ENCODE measurements at places on chromosomes 16 and 17.
A peak's percentile ranks its signal among the peaks of the same experiment; 100 is the strongest.

GRCh38 chr17:72514891-72515290 is 394.1 kb downstream of the SOX9 start:
- DNase-seq: no peak

DNA sequence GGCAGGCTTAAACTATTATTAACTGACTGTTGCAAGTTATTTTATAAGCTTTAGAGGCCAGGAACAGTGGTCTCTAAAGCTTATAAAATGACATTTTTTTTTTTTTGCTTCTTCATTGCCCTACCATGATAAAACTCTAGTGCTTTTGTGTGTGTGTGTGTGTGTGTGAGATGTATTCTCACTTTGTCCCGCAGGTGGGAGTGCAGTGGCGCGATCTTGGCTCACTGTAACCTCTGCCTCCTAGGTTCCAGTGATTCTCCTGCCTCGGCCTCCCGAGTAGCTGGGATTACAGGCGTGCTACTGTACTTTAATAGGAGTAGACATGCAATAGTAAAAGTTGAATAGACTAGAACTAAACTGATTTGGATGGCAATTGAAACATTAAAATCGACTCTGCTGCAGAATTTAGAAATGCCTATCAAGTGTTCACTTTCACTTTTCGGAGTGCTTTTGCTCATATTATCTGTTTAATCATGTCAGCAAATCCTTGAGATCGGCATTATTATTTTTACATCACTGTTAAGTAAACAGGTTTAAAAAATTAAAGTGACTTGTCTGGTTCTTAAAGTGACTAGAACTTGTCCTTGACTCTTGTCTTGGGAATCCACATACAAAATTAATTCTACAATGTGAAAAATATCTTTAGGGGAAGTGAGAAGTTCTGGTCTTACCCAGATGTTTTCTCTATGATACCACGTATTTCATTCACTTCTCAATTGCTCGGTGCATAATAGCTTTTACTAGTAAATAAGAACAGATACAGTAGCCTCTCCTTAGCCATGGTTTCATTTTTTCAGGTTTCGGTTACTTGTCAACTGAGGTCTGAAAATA is 8.4 kb upstream of the PCTP start:
- DNase-seq: no peak

GRCh38 chr17:17188586-17188985 is 17.5 kb downstream of the PLD6 start:
- DNase-seq: no peak

GRCh38 chr17:30244853-30245385 is 9.4 kb upstream of the SLC6A4 start:
- DNase-seq: no peak

DNA sequence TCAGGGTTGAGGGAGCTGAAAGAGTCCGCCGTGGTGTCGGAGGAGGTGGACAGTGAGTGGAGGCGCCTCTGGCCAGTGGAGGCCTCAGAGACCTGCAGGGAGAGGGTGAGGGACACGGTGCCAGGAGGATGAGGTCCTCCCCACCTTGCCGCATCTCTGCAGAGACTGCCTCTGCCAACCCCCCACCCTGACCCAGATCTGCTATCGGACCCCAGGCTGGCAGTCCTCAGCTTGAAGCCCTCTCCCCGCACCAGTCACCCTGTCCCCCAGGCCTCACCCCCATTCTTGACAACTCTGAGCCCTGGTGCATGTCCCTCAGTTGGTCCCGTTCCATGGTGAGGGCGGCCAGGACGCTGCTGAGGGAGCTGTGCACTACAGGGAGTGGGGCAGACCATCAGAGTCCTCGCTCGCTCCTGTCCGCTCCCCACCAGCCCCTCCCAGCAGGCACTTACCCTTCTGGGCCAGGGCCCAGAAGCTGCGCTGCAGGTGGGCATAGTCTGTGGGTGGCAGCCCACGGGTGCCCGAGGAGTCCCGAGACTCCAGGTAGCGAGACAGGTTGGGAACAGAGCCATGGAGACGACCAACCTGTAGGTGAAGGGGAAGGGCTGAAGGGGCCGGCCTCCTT is 5.4 kb downstream of the OSBPL7 start:
- no peak for DNase-seq

DNA sequence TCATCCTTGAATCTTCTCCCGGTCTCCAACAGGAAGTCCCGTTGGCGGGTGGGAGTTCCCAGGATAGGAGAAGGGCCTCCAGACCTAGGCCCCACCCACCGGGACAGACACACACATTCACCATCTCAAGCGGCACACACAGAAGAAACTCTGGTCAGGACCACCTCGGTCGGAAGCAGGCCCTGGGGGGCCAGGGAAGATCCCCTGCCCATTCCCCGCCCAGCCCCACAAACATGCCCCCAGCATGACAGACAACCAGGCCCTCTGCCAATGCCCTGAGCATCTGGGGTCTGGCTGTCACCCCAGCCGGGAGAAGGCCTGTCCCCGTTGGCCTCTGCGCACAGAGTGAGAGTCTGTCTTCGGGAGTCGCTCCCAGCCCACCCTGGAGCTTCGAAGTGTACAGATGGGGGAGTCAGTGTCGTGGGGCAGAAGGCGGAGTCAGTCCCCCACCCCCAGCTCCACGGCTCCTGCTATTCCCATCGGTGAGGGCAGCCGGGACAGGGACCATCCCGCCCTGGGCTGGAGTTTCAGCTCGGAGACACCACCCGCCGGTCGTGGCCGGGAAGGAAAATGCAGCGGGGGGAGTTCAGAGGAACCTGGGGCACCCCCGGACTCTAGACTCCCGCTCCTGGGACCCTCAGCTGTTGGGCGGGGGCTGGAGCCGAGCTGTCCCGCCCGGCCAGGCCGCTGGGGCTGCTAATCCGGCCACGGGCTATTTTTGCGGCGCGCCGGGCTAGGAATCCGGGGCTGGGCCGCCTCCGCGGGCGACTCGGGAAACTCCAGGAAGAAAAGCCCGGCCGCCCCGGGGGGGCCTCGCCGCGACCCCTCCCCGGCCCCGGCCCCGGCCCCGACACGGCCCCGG is 660 bp downstream of the RHBDF1 start:
- DNase-seq: no peak

GRCh38 chr17:45261577-45262515 is at the start of gene SPATA32:
TSS of gene SPATA32 (minus strand) at chr17:45262094. CDS start at chr17:45262016, 78 bp downstream.
- peak; percentile 66 for DNase-seq

DNA sequence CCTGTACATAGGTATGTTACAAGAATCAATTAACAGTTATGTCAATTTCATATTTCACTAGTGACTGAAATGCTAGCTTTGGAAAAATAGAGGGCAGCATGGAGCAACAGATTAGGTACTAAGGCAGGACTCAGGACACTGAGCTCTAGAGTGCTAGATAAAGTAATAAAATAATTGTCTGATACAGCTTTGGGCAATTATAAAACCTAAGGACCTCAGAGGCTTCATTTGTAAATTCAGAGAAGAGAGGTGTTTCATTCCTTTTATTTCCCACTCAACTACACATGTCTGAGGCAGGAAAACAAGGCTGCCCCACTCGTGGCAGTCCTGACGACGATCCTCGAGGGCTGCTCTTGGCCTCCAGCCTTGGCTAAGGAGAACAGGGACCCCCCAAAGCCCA is 81.5 kb downstream of the CA4 start:
- no peak for DNase-seq

DNA sequence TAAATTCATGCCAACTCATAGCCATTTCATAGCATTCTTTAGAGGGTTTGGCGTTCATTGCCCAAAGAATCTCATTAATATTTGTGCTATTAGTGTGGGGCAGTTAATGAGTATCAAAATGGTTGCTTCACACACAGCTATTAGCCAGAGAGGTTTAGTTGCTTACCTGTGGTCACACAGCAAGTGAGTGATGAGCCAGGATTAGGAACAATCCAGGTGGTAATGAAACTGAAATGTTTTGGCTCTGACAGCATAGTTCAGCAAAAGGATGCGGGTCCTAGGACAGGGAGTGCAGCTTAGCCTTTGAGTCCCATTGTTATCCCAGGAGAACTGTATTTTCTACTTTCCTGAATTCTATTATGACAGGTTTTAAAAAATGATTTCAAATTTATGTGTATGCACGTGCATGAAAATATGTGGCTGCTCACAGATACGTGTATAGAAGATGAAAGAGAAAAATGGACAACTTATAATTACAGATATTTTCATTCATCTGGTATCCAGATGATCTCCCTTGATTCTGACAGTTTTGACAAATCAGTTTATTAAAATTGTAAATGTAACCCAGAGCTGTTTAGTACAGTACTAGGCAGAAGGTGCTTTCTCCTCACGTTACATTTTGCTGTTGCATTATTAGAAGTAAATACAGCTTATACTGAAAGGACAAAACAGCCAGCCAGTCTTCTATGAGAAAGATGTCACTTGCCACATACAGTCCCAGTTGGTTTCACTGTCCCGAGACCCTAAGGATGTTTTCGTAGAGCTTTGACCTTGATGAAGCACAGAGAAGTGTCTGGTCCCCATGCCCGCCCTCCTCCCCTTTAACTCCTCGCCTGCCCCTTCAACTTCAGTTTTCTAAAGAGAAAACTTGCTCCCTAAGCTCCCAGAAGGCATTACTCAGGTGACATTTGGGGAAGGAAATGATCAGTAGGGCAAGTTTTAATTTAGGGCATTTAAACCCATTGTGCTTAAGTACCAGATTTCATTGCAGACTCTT is 99.8 kb upstream of the TBX2 start:
- no peak for DNase-seq

GRCh38 chr16:10937068-10937859 is 5.0 kb downstream of the DEXI start:
- no peak for DNase-seq

DNA sequence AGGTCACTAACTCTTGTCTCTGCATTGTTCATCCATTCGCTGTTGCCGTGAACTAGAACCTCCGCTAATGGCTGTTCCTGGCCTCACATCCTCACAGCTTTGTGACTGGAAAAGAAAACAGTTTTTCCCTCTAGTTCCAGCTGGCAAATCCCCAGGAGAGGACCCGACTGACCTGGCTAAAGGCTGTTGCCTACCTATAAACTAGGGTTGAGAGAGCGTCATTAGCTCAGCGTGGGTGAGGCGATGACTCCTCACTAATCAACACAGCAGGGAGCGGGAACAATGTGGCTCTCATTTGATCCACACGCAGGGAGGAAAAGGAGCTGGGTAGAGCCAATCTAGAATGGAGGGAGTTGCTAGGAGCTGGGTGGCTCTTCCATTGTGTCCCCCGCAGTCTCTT is 282.1 kb upstream of the IRX5 start:
- DNase-seq: no peak

- DNase-seq: no peak
Observed at GRCh38 chr17:2347805-2348685, 10.7 kb downstream of the SGSM2 start.

- DNase-seq: no peak
Observed at GRCh38 chr16:56970934-56971767, 9.4 kb downstream of the CETP start.

All from stimulated activated CD4-positive, alpha-beta T cell treated with anti-CD3 and anti-CD28 coated beads, Interleukin-1b, Interleukin-23, amount 100 ng/mL, for 48 hours (primary cell).